Endothelial cell of umbilical vein (primary cell): ENCODE measurements at places on chromosomes 16 and 17. TPM values are rescaled to one million over a fixed set of nuclear protein-coding genes. Genes with fewer than 3 reads are reported as not detected.
A peak's percentile ranks its signal among the peaks of the same experiment; 100 is the strongest.

GRCh38 chr17:75219815-75220214 is 14.3 kb downstream of the NUP85 start:
- no peak for DNase-seq

DNA sequence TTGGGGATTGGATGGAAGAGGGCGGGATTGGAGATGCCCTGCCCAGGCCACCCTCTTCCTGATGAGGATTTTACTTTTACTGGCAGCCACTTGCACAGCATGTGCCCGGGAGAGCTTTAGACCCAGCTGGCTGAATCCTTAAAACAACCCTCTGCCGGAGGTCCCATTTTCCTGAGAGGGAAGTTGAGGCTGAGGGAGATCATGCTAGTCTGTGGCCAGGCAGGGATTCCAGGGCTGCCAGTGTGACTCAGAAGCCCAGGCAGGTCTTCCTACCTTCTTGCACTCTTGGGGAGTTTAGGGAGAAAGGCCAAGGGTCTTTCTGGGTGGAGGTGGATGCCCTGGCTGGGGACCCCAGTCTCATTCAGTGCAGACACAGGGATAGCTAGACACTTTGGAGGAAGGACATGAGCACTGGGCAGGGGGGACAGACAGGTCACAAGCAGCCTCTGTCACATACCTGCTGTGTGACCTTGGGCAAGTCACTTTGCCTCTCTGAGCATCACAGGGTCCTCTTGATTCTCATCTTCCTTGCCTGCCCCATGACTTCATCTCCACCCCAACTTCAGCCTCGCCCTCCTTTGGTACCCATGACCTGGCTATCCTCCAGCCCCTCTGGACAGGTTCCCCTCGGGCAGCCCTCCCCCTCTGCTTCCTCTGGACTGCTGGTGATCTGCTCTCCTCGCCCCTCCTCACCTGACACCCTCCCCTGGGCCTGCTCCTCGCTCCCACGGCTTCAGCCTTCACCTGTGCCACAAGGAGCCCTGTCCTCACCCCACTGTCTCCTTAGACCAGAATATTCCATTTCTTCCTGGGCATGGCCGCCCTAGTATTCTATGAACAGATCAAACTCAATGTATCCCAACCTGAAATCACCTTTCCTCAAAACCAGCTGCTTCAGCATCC is 11.3 kb upstream of the DCAF7 start:
- no peak for DNase-seq

Gene ITGAD
- not detected in 2 replicates for total RNA-seq

GRCh38 chr16:82995924-82996441 is 369.2 kb downstream of the CDH13 start:
- peak; percentile 96 for DNase-seq

- no peak for DNase-seq
Measured at GRCh38 chr17:77178563-77178962, 37.8 kb downstream of the SEC14L1 start.

DNA sequence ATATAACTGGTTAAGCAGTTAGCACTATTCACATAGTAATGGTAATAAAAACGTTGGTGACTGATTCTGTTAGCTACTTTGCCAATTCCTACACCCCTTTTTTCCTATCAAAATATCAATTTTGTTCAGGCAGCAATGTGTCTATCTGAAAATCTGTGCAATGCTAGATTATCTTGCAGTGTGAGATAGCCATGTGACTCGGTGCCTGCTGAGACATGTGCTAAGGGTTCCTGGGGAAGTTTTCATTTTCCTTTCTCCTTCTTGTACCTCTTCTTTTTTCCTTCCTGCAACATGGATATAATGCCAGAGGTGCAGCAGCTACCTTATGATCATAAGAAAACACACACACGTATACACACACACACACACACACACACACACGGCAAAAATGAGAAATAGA is 100.5 kb upstream of the SHISA6 start:
- DNase-seq = no peak
